ENCODE measurements at places on chromosomes 13 and 19.

DNA sequence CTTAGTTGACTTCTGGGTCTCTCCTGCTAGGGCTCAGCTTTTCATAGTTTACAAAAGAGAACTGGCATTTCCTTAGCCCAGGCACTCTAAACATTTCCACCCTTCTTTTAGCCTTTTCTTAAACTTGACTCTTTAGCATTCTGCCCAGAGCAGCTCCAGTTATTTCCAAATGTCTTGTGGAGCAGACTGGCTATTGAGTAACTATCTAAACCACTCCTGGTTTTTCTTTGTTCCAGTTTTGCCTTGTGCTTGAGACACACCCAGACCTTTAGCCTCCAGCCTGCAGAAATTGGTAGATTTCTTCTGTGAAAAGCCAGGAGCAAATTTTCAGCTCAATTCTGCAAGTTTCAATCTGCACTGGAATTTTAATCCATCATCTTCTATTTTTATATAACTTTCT, 1813.1 kb downstream of the OLFM4 start:
- no peak for DNase-seq

- DNase-seq: no peak
Measured at GRCh38 chr19:5580161-5580571, 12.4 kb upstream of the TINCR start.

- DNase-seq: no peak
Measured at GRCh38 chr19:53057904-53058580, 13.5 kb downstream of the ERVV-2 start.

DNA sequence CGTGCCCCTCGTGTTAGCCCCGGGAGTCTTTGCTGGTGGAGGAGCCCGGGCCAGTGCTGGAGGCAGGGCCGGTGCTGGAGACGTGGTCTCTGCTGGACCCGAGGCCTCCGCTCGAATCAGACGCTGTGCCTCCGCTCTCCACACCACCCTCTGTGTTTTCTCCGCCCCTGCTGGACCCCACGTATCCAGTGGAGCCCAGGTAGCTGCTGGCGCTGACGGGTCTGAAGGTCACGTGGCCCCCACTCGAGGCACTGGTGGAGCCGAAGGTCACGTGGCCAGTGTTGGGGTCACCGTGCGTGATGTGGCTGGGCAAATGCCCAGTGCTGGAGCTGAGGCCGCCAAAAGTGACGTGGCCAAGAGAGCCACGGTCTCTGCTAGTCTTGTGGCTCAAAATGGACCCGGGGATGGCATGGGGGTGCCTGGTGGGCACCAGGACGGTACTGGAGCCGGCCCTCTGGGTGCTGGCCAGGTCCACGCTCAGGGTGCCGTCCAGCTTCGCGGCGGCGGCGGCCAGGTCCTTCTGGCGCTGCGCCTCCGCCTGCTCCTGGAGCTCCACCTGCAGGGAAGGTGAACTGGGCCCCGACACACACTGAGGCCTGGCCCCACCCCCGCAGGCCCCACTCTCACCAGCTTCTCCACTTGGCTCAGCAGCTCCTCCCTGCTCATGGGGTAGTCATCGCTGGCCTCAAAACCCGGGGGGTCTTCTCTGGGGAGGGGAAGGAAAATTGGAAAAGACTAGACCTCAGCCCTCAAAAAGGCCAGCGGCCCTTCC, 27.3 kb downstream of the ZNF114 start:
- no peak for DNase-seq

GRCh38 chr19:7516878-7517277, 975 bp downstream of the ZNF358 start:
- DNase-seq: no peak

DNA sequence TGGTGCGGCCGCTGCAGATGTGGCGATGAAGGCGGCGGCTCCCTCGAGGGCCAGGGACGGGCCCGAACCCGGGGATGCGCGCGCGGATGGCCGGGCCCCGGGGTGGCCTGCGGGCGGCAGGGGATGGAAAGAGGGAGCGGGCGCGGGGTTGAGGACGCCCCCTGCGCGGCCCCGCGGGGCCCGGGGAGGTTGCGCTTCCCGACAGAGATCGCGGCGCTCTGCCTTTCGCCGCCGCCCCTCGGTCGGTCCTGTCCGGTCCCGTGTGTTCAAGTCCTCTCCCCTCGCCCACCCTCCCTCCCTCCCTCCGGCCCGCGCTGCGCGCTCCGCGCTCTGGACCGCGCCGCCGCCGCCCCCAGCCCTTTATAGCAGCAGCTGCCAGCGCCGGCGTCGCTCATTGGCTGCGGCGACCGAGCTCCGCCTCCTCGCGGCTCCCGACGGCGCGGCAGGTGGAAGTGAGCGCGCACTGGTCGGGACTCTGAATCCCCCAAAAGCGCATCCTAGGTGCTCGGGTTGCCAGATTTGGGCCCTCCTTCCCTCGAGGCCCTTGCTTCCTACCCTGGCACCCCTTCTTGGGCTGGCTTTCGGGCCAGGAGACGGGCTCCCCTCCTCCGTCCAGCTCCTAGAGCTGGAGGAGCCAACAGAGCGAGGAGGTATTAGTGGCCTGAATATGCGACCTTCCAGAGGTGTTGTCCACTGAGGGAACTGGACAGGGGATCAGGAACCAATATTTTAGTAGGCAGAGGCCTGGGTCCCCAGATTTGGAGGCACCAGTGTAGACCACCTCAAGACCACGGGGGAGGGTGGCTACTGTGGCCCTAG, at the start of gene ELAVL3:
ELAVL3 (minus strand) TSS at position 332 of the 819 bp plus-strand sequence. CDS start 438 bp downstream, outside the sequence.
- DNase-seq: no peak

- DNase-seq: no peak
Measured at GRCh38 chr13:72259528-72259927, 392.5 kb upstream of the DACH1 start.

GRCh38 chr19:29805031-29805965, 6.5 kb upstream of the CCNE1 start:
- DNase-seq: no peak

DNA sequence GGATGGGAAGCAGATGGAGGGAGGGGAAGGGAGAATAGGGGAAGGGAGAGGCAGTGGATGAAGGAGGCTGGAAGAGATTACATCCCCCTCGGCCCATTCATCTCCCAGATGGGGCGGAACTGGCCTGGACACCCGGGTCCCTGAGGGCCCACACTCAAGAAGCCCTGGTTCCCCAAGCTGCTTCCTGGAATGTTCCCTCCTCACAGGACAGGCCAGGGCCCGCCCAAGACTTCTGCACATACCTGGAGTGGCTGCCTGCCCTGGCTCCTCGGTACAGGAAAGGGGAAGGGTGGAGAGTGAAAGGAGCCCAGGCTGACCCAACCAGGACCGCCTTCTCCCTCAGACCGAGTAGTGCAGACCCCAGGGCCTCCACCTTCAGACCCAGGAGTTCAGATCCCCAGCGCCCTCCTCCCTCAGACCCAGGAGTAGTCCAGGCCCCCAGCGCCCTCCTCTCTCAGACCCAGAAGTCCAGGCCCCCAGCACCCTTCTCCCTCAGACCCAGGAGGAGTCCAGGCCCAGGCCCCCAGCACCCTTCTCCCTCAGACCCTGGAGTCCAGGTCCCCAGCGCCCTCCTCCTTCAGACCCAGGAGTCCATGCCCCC, 489 bp downstream of the NTF4 start:
- no peak for DNase-seq

DNA sequence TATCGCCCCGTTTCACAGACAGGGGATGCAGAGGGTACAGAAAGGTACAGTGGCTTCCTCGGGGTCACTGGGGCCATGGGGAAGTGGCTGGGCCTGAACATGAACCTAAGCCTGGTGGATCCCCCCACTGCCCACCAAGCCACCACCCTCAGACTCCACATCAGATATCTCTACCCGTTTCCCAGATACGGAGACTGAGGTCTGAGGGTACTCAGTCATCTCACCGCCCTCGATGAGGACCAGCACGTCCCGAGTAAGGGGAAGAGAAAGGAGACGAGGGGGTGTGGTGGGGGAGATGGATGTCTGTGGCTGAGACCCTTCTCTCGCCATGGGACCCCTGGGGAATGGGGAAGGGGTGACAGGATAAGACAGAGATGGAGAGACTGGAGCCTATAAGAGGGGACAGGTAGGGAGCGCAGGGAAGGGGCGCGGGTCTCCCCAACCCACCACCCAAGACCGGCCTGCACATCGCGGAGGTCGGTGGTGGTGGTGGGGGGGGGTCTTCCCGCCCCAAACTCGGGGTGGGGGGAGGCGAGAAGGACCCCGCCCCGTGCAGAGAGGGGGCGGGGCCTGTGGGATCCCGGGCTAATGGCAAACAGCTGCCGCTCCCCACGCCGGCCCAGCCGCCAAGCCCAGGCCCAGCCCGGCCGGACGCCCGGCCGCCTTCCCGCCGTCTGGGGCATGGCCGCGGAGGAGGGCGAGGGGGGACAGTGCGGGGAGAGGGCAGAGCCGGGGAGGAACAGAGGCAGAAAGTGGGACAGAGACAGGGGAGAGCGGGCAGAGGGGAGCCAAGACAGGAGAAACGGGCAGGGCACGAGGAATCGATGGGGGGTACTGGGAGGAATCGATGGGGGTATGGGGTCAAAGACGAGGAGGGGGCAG, 698 bp downstream of the KANK2 start:
- no peak for DNase-seq

DNA sequence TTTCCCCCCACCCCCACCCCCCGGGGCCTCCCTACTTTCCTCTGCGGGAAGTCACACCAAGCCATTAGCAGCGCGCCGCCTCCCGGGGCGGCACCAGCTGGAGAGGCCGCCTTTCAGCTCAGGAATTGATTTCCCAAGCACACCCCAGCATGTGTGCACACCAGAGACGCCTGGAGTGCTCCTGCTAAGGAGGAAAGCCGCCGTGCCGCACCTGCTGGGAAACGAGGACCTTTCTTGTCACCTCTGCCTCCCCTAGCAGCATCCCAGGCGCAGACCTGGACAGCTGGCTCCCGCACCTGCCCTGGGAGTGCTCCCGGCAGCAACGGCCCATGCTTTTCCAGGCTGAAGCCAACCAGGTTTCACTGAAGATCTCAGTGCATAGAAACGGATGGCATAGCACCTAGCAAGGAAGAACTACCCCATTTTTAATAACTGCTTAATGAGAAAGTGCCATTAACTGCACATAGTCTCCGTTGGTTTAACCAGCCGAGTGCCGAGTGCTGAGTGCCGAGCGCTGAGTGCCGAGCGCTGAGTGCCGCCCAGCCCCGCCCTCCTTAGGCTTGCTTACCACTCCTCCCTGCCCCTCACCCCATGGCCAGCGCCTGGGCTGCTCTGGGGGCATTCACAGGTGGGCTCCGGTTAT, 165.0 kb downstream of the USP12 start:
- DNase-seq: no peak

GRCh38 chr19:45638930-45639729, at the start of gene EML2:
EML2 (minus strand) TSS chr19:45639397; CDS start chr19:45639376, 21 bp downstream.
- peak; percentile 64 for DNase-seq

DNA sequence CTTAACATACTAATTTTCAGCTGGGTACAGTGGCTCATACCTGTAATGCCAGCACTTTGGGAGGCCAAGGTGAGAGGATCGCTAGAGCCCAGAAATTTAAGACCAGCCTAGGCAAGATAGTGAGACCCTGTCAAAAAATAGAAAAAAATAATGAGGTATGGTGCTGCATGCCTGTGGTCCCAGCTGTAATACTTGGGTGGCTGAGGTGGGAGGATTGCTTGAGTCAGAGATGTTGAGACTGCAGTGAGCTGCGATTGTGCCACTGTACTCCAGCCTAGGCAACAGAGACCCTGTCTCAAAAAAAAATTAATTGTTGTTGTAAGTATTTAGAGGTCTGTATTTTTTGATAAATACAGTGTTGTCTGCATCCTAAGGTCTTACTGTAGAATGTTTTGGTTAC, 66.8 kb downstream of the FNDC3A start:
- no peak for DNase-seq

- no peak for DNase-seq
Measured at GRCh38 chr13:33745370-33746324, 72.3 kb upstream of the RFC3 start.

DNA sequence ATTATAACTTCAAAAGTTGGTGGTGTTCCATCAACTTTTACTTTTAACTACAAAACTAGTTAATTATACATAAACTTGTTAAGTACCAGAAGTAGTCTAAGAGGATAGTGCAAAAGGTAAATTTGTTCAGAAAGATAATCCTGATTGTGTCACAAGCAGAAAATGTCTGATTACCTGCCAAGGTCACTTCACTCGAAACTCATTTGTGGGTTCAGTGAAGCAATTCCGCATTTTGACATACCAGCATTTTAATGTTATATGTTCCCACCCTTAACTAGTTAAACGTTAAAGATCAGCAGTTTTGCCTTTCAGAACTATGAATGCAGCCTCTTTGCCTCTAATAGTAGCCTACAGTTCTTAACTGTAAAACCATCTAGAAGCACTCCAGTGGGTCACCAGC, 5.6 kb downstream of the EDNRB start:
- no peak for DNase-seq

- DNase-seq: no peak
Measured at GRCh38 chr19:32631381-32631780, 43.6 kb downstream of the ANKRD27 start.

DNA sequence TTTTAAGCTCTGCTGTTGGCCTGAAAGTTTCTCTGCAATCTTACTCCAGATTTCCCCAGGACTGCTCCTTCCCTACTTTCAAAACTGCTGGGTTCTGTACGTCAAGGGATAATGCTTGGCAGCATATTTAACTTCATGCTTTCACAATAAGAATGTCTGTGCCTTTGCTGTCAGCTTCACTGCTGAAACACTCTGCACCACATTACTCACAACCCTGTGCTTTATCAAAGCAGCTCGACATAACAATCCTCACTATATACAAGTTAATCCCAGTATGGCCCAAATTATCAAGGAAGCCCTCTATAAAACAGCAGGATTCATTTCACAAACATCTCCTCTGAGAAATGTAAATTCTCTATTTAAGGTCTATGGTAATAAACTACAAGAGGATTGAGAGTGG, 17.5 kb downstream of the LATS2 start:
- no peak for DNase-seq

DNA sequence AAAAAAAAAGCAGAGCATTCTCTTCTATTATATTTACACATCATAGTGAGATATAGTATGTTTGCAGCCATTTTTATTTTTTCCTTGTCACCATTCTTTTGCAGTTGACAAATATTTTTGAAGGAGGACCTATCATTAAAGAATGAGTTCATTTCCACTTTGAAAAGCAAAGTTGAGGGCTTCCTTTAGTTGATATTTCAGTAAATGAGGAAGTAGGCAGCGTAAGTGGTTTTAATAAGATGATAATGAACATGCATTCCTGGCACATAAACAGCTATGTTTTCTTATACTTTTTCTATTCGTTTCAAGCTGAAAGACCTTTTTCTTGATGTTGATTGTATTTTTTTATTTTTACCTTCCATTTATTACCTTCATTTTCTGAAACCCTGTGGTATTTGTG, 66.2 kb downstream of the ZMYM2 start:
- DNase-seq: no peak

- DNase-seq: no peak
Measured at GRCh38 chr13:46332772-46333171, 54.3 kb downstream of the RUBCNL start.

DNA sequence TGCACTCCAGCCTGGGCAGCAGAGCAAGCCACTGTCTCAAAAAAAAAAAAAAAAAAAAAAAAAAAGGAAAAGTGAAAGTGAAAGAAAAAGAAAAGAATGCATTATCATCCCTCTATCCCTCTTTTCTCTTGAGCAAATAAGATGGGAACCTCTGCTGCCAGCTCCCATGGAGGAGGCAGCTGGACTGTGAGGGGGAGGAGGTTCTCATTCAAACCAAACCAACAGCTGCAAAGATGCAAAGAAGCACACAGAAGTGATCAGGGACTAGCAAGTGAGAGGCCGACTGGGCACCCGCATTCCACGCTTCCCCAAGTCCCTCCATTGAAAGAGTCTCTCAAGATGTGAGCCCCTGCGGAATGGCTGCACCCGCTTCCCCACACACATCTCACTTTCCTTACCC, 63.5 kb downstream of the TSHZ3 start:
- no peak for DNase-seq

Data from activated naive CD4-positive, alpha-beta T cell treated with Interleukin-2 at 50 U/mL for 16 hours (primary cell).